ENCODE measurements at places on chromosomes 6 and 20.

DNA sequence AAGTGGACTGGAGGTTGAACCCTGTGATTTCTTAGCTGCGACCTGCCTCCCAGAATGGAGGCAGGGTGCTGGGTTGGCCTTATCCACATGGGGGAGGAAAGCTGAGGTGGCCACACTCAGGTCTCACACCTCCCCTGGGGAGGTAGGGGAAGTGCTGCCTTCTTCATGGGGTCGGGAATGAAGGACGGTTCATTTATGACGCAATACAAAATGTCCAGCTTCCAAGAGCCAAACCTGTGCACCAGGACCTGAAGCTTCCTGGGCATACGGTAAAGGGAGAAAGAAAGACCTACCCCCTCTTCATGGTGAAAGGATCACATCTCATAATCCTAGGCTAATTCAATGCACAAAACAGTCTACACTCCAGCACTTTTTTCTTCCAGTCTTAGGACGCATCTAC, 150.6 kb upstream of the CDYL start:
- no peak for DNase-seq

DNA sequence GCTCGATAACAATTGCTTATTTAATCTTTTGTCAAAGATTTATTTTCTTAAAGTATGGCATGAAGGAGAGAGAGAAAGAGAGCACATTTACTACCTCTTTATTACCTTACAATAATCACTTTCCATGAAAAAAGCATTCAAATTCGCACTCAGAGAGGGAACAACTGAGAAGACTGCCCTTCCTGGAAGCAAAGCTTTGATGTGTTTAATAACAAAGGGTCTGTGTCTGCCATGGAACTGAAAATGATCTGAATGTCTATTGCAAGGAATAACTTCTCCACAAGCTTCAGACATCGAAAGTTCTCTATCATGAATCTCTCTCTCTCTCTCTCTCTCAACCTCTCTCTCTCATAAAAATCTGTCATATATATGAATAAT, 308.9 kb downstream of the HDGFL1 start:
- no peak for DNase-seq

- no peak for DNase-seq
Measured at GRCh38 chr6:215335-216034, 76.8 kb upstream of the DUSP22 start.

- DNase-seq = no peak
Measured at GRCh38 chr6:33481192-33481591, 26.8 kb downstream of the ZBTB9 start.

- DNase-seq = no peak
Measured at GRCh38 chr20:57459897-57460296, 65.0 kb downstream of the CTCFL start.

DNA sequence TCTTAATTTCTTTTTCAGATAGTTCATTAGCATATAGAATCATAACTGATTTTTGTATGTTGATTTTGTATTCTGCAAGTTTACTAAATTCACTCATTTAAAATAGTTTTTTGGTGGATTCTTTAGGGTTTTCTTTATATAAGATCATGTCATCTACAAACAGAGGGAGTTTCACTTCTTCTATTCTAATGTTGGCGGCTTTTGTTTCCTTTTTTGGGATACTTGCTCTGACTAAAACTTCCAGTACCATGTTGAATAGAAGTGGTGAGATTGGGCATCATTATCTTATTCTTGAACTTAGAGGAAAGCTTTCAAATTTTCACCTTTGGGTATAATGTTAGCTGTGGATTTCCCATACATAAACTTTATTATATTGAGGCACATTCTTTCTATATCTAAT, 296.9 kb downstream of the BCKDHB start:
- DNase-seq = no peak

- DNase-seq = no peak
Measured at GRCh38 chr6:43616725-43617472, 12.2 kb downstream of the GTPBP2 start.

DNA sequence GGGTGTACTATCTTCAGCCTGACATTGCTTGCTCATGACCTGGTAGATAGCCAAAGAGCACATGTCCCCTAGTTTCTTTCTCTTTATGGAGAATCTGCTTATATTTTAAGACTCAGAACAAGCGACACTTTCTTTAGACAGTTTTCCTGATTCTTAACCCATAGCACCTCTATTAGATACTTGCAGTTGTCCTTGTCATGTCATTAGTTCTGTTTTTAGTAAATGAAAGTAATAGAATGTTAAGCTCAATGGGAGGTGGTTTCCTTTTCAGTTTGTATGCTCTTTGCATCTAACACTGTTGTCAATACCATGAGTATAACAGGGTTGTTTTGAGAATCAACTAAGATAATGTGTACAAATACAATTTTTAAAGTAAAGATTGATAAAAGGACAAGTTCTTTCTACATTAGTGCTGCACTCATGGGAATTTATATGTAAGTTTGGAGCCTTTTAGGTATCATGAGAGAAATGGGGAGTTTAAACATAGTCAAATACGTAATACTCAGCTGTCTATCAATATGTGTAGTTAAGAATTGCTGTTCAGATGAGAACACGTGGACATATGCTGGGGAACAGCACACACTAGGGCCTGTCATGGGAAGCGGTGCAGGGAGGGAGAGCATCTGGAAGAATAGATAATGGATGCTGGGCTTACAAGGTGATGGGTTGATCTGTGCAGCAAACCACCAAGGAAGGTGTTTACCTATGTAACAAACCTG, 124.3 kb downstream of the GRM1 start:
- DNase-seq = no peak

DNA sequence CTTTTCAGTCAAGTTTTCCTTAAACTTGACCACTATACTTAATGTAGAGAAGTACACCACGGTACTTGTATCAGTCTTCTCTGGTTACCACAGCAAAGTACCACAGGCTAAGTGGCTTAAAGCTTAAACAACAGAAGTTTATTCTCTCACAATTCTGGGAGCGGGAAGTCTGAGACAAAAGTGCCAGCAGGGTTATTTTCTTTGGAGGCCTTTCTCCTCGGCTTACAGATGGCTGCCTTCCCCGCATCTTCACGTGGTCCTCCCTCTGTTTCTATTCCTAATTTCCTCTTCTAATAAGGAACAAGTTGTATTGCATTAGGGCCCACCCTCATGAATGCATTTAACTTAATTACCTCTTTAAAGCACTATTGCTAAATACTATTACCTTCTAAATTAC, 258.0 kb downstream of the PLCB1 start:
- no peak for DNase-seq

- DNase-seq = no peak
Measured at GRCh38 chr6:80744213-80744612, 637.7 kb downstream of the BCKDHB start.

DNA sequence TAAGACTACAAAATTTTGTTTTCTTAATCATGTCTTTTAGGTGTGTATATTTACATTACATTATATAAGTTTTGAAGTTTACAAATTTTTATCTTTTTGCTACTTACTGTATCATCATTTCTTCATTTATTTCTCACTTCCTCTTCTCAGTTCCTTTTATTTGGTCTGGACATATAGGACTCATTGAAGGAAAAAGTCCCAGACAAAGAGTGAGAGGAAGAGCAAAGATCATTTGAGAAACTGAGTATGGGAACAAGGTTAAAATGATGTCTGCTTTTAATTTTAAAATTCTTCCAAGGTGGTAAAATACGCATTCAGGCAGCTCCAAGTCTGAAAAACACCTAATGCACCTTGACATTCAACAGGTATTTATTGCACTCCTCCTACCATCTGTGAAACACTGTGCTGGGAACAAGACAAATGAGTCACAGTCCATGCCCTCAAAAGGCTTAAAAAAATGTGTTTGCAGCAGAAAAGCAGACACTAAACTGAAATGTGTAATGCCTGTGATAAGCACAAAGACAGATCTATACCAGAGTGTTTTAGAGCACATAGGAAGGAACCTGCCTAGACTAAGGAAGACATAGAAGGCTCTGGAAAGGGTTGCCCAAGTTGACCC, 63.2 kb downstream of the PKIB start:
- DNase-seq = no peak

DNA sequence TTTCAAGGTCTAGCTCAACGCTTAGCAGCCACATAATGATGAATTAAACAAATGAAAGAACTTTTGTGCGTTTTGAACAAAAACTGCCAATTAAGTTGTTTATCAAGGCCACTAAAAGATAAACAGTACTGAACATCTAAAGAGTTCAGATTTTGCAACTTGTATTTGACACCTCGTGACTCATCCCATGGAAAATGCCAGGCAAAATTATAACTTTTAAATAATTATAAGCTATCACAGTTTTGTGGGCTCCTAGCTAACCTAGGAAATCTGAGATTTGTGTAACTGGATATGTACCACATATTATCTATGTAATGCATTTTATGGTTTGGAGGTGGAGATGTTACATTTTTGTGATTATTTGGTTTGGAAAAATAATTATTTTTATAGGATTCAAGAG, 9.6 kb upstream of the BAG2 start:
- DNase-seq = no peak

- no peak for DNase-seq
Measured at GRCh38 chr6:38833320-38833719, 118.2 kb downstream of the DNAH8 start.

GRCh38 chr20:62571669-62572344, 70.5 kb upstream of the SLCO4A1 start:
- no peak for DNase-seq

GRCh38 chr6:30042914-30043313, 18.2 kb upstream of the POLR1H start:
- DNase-seq = no peak
